ENCODE measurements at places on chromosomes 11 and 22. TPM values are rescaled to one million over a fixed set of nuclear protein-coding genes. Genes with fewer than 3 reads are reported as not detected.

DNA sequence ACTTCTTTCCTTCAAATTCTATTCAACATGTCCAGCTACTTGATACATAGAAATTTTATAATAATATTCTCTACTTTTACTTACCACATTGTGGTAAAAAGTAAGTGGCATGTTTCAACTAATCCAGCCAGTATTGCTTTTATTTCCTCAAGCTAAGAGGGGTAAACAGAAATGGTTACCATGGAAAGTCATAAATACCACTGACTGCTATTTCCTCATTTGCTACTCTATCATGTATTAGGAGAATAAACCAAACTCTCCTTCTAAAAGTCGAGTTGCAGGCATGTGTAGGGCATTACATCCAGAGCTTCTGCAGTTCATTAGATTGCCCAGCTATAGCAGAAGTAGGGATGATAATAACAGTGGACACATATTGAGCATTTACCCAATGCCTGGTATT lies 208.4 kb downstream of the MAML2 start:
- no peak for DNase-seq
- no peaks in the 10 kb centered on the region for H3K27me3 ChIP-seq
- H3K36me3 ChIP-seq, result no peaks in the 10 kb centered on the region
- no peak overlapping the region for H3K27ac ChIP-seq

- no peak overlapping the region for H3K4me3 ChIP-seq
- no peaks in the 10 kb centered on the region for H3K4me1 ChIP-seq
- H3K27me3 ChIP-seq, result no peaks in the 10 kb centered on the region
Measured at GRCh38 chr22:36998620-36999351, 20.5 kb downstream of the TST start.

GRCh38 chr11:112363527-112363926 lies 102.9 kb upstream of the PLET1 start:
- no peaks in the 10 kb centered on the region for H3K4me1 ChIP-seq
- no peak for DNase-seq
- no peak overlapping the region for H3K27ac ChIP-seq
- no peaks in the 10 kb centered on the region for H3K27me3 ChIP-seq
- H3K4me3 ChIP-seq, result no peak overlapping the region
- no peaks in the 10 kb centered on the region for H3K36me3 ChIP-seq

- peaks cover 9% of the 10 kb centered on the region for H3K36me3 ChIP-seq
- no peak for DNase-seq
- no peak overlapping the region for H3K27ac ChIP-seq
- H3K4me3 ChIP-seq, result no peak overlapping the region
Measured at GRCh38 chr11:93801366-93801765, 17.3 kb downstream of the MED17 start.

- no peak for DNase-seq
- H3K27me3 ChIP-seq, result peaks cover 3% of the 10 kb centered on the region
- no peak overlapping the region for H3K4me3 ChIP-seq
- H3K36me3 ChIP-seq, result no peaks in the 10 kb centered on the region
Measured at GRCh38 chr11:17734986-17735817, 621 bp downstream of the KCNC1 start.

DNA sequence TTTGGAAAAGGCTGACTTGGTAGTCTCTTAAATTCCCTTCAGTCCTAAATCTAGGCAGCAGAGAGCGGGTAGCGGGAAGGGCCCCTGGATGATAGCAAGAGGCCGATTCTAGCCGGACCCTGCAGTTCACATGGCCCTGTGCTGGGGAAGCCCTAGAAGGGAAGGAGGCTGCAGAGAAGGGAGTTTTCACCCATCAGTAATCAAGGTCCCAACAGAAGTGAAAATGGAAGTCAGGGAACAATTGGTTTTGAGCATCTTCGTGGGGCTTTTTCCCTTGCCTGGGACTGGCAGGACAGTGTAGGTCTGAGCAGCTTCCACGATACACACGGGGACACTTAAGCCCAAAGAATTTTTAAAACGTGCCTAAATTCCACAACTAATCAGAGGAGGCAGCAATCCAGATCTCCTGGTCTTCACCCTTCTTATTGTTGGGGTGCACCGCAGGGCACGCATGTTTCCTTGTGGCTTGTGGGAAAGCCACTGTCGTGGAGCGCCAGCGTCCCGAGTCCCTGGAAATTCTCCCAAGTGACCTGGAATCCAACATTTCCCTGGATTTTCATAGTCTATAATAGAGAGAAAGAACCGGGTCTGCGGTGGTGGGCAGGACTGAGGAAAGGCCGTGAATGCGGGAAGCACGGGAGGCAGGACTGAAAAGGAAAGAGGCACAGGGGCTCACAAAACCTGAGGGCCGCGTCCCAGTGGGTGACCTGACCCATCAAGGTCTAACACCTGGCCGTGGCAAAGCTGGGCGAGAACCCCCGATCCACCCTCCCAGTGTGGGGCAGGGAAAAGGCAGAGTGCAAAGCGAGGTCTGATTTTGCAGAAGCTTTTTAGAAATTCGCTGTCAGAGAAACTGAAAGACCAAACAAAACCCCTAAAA lies 846 bp upstream of the OAF start:
- H3K27ac ChIP-seq, result no peak overlapping the region
- no peak for DNase-seq
- H3K27me3 ChIP-seq, result no peaks in the 10 kb centered on the region
- H3K36me3 ChIP-seq, result no peaks in the 10 kb centered on the region

KRTAP5-10 gene
- total RNA-seq, result not detected

PGA5 gene
- total RNA-seq, result not detected

SLC7A4 gene
- total RNA-seq, result 0.21 TPM
